ENCODE measurements at places on chromosomes 4 and X.
A peak's percentile ranks its signal among the peaks of the same experiment; 100 is the strongest.

DNA sequence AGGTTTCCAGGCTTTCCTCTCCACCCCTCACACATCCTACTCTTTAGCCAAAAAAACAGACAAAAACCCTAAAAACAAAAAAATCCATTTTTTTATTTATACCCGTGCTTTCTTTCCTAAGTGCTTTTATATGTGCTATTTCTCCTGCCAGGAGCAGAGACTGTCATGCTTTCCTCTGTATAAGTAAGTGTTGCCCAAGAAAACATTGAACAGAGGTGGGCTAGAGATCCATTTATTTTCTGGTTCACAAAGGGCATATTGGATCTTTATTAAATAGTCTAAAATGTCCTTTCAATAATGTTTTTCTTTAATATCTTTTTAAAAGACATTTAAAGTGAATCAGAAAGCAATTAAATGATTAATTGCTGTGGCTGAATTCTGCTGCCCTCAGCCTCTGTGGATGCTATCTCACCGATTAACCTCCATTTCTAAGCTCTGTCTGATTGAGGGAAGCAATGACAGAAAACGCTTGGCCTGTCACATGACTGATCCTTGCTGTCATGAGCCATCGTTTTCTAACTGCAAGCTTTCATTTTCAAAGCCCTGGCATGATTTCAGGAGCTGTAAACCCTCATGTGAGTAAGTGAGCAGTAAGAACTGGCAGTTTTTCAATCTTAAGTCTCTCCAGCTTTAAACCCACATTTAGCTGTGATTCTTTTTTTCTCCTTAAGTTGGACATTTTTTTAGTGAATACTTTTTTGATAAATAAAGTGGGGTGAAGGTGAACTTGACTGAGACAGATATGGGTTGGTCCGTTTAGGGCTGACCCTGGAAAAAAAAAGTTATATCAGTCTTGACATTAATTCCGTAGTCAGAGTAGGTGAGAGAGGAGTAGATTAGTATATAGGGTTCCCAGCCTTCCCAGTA is 180.7 kb upstream of the PGRMC2 start:
- peak; percentile 75 for DNase-seq

GRCh38 chrX:15942307-15942706 is 87.7 kb upstream of the AP1S2 start:
- DNase-seq = no peak

- DNase-seq = no peak
Observed at GRCh38 chrX:69125094-69125493, 40.2 kb downstream of the PJA1 start.

DNA sequence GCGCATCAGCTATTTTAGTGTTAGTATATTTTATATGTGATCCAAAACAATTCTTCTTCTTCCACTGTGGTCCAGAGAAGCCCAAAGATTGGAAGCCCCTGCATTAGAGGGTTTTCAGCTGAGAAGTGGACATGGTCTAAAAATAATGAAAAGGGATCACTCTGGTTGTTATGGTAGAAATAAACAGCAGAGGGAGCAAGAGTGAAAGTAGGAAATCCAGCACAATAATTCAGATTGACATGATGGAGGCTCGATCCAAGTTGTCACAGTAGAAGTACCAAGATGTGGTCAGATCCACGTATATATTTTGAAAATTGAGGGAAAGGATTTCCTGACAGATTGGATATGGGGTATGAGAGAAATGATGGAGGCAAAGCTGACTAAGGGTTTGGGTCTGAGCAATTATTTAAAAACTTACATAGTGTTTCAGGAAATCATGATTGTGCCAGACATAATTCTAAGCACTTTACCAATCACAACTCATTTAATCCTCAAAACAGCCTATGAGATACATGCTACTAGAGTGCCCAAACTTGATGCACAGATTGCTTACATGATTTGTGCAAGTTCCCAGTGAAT is 17.0 kb upstream of the TMEM144 start:
- peak; percentile 61 for DNase-seq

DNA sequence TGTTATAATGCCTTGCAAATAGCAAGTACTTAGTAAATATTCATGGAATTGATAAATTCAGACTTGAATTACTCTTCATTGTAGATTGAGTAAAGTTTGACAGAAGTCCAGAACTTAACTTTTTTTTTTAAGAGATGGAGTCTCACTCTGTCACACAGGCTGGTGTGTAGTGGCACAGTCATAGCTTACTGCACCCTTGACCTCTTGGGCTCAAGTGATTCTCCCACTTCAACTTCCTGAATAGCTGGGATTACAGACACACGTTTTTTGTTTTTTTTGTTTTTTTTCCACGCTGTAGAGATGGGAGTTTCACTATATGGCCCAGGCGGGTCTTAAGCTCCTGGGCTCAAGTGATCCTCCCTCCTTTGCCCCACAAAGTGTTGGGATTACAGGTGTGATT is 32.1 kb downstream of the UBE2K start:
- DNase-seq = peak; percentile 4

DNA sequence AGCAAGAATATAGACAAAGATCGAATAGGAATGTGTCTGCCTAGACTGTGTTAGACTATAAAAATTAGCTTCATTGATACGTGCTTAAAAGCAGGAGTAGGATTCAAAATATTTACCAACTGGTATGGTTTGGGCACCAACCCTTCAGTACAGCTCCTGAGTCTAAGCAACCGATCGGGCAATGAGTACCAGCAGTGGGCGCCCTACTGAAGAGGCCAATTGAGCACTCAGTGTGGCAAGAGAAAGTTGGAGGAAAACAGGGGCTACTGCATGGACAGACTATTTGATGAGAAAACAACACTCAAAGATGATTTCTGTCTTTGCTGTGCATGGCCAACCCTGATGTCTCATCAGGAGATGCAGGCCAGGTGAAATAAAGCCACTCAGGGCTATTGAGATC is 176.0 kb upstream of the NWD2 start:
- no peak for DNase-seq

- DNase-seq = no peak
Observed at GRCh38 chr4:135207531-135207930, 1005.9 kb upstream of the PABPC4L start.

DNA sequence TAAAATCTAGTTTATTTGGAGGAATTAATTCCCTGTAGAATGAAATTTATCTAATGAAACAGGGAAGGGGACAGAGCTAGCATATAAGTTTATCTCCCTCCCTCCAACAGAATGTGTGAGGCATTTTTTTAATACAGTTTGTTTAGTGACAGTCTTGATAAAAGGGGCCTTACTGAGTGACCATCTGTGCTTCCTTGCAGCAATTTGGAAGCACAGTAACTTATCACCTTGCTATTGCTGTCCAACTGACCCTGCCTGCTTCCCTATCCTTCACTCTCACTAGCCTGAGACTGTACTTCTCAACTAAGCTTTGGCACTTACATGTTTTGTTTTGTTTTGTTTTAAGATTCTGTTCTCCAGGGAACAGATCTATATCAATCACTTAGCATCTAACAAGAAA is 31.1 kb upstream of the KCTD8 start:
- DNase-seq = no peak

DNA sequence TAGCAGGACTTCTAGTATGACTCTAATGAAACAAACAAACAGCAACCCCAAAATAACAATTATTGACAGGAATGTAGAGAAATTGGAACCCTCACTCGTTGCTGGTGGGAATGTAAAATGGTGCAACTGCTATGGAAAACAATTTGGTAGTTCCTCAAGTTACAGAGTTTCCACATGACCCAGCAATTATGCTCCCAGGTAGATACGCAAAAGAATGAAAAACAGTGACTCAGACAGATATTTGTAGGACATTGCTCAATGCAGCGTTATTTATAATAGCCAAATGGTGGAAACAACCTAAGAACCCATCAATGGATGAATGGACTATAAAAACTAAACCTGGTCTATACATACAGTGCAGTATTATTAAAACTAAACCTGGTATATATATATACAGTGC is 646.1 kb upstream of the FRG1 start:
- no peak for DNase-seq

DNA sequence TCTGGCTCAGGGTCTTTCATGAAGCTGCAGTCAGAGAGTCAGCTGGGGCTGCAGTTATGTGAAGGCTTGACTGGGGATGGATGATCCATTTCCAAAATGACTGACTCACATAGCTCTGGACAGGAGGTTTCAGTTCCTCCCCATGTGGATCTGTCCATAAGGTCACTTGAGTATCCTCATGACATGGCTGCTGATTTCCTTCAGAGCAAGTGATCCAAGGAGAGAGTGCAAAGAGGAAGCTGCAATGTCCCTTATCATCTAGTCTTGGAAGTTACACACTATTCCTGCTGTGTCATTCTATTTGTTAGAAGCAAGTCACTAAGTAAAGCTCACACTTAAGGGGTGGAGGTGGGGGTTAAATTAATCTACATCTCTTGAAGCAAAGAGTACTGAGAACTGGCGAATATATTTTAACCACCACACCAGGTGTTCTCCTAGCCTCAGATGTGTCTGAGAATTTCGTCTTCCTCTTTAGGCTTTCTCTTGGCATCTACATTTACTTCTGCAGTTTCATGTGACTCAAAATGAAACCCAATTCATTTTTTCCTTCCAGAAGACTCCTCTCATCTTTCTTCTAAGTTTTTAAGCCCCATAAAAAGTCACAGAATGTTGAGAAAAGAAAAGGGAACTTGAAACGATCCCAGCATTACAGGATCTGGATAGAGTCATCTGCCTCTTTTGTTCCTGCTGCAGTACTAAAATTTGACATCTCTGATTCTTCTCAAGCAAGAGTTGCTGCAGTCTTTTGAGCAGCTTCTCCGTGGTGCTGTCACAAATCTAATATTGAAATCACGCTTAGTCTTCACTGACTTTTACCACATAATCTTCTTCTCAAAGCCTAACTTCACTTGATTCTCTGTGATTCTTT is 3.8 kb upstream of the GRPR start:
- no peak for DNase-seq

- DNase-seq = peak; percentile 2
Observed at GRCh38 chr4:133081246-133081645, 67.8 kb upstream of the PCDH10 start.

DNA sequence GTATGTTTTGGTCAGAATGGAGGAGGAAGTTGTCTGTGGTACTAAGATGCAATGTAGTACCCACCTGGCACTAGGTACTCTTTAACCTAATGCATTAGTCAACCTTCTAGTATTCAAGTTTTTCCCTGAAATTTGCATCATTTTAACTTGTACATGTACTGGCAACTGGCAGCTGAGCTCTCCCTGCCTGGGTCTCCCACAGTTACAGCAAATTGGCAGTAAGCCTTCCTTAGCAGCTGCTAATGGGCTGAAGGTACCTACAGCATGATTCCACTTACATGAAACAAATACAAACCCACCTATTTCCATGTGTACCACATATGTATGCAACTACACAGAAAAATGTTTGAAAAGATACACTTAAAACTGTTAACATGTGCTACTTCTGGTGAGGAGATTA is 8.1 kb upstream of the KLHL2 start:
- no peak for DNase-seq

DNA sequence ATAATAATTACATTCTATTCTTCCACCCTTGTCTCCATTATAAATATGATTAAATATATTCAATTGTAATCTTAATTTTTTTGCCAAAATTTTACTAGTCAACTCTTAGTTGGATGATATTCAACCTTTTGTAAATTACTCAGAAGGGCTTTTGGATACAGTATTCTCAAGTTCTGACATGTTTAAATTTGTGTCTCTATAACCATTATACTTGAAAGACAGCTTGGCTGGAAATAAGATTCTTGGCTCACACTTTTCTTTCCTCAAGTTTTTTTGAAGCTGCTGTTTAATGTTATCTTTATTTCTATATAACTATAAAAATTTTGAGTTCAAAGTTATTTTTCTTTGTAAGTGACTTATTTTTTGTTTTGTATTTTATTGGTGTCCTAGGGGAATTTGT is 214.4 kb downstream of the ARAP2 start:
- no peak for DNase-seq

GRCh38 chrX:74009041-74009440 is 294.9 kb upstream of the ZCCHC13 start:
- DNase-seq = no peak

DNA sequence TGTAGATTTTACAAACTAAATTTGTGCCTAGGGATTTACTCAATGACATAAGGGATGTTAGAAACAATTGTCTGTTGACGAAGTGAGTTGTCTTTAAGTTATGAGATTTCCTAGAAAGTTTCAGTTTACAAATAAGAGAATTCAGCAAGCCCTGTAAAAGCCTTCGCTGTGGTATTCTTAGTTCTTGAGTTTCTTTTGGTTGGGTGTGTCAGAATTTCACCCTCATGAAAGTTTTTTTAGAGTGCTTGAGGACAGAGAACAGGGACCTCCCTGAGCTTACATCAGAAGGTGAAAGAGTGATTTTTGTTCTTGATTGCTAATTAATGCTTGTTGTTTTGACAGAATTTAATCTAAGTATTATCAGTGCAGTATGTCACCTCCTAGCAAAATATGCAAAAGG is 2628.2 kb downstream of the ARAP2 start:
- no peak for DNase-seq

DNA sequence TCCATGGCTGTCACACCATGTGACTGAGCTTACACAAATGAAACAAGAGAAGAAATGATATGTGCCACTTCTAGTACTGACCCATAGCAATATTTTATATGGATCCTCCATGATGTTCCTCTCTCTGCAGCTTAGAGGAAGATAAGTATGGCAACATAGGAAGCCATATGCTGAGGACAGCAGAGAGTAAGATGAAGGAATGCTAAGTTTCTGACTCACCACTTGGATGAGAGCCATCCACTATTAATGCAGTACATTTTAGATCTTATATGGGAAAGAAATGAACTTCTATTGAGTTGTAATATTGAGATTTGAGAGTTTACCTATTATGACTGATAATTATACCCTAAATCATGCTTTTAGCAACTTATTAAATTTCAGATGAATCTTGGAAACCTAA is 386.9 kb upstream of the MAOA start:
- DNase-seq = no peak

DNA sequence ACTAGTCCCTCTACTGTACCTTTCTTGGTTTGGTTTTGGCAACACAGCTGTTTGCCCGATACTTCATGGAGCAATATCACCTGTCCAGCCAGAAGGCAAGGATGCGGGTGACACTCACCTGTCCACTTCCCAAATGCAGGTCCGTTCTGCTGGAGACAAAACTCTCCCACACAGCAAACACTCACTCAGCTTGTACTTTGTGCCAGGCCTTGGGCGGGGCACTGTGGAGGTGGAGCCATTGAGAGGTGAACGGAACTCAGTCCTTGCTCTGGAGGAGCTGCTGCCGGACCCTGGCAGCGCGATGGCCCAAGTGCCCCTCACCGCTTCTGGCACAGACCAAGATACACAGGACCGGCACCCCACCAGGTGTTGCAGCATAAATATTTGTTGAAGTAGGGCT is 15.3 kb upstream of the HMGB3 start:
- DNase-seq = no peak

DNA sequence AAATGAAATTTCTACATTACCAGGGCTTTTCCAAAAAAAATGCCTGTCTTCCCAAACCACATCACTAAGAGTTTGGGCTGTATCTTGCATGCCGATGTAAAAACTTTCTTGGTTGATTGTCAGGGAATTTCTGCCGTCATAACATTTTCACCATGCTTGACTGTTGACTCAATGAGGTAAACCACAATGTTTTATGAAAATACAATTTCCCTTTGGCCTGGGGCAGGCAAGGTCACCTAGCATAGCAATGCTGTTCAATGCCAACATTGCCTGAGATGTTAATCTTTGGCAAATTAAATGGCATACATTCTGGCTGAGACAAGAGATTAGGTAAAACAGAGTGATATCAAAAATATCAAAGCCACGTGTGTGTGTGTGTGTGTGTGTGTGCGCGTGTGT is 137.1 kb upstream of the TBL1X start:
- peak; percentile 80 for DNase-seq

Measured in ACHN (cell line).